ENCODE measurements at places on chromosomes 16 and 17. TPM values are rescaled to one million over a fixed set of nuclear protein-coding genes. Genes with fewer than 3 reads are reported as not detected.

GRCh38 chr16:75218256-75219076, at the start of gene CTRB1:
CTRB1 (plus strand) TSS chr16:75218988; CDS start chr16:75219008, 20 bp downstream.
- DNase-seq = no peak

DNA sequence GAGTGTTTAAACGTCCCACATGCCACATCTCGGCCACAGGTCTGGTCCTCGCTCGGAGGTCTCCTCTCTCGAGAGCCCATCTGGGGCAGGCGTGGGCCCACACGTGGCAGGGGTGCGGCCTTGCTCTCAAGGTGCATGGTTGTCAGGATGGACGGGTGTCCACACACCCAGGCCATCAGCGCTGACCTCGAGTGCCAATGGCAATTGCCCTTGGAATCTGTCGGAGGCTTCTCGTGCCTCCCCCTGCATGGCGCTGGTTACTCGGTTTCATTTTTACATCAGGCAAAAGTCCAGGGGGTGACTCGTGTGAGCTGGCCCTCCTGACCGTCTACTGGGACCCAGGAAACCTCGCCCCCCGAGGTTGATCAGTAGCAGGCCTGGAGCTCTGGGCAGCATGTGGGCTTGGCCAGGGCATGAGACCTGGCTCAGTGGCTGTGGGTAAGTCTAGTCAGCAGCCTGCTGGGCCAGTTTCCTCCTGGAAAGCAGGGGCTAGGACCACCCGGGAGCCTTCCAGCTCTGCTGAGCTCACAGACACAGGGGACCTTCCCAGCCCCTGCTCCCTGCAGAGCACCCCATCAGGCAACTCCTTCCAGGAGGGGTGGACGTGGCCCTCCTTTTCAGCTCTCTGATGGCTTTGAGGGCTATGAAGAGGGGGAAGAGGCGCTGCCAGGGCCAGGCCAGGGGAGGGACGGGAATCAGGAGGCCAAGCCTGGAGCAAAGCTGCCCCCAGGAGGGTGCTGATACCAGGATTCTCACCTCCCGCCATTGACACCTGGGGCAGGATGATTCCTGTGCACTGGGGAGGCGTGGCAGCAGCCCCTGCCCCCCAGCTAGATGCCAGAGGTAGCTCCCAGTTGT, 3.7 kb upstream of the ZNF469 start:
- no peak for DNase-seq

Gene APOH
- total RNA-seq = not detected

GRCh38 chr17:10657879-10658278, 770 bp upstream of the MYH3 start:
- no peak for DNase-seq

- peak; percentile 61 for DNase-seq
These were observed 363 bp upstream of the MIF4GD start for GRCh38 chr17:75271233-75271954.

- no peak for DNase-seq
These were observed 46.9 kb upstream of the CBFA2T3 start for GRCh38 chr16:89023621-89024511.

Gene CACNB1
- total RNA-seq = 2.3 TPM

GRCh38 chr17:73906896-73907870, 262.9 kb upstream of the SDK2 start:
- no peak for DNase-seq

DNA sequence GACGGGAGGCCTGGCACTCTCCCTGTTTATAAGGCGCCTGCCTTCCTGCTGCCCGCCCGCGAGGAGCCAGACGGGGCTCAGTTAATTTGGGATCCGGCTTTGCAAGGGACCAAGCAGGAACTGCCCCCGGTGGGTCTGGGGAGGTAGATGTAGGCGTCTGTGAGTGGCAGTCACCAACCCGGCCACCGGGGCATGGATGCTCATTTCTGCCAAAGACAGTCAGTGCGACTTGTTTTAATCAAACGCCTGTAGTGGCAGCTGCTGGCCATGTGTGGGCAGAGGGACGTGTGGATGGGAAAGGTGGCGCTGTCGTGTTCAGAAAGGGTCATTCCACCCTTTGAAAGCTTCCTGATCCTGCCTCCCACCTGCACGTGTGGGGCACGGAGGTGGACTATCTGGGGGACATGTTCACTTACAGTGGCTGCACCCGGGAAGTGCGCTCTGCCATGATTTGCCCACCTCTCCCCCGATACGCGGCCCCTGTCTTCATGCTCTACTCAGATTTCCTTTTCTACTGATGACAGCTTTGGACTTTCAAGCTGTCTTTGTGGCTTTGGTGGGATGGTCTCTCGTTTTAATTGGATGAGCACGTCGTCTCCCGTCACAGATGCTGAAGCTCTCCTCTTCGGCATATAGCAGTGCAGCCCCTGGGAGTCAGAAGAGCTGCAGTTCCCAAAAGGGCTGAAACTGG, 60.3 kb upstream of the CIBAR2 start:
- DNase-seq = peak; percentile 41

Gene GPR139
- not detected for total RNA-seq

- DNase-seq = peak; percentile 43
These were observed 15.3 kb downstream of the TMEM98 start for GRCh38 chr17:32943206-32943605.

DNA sequence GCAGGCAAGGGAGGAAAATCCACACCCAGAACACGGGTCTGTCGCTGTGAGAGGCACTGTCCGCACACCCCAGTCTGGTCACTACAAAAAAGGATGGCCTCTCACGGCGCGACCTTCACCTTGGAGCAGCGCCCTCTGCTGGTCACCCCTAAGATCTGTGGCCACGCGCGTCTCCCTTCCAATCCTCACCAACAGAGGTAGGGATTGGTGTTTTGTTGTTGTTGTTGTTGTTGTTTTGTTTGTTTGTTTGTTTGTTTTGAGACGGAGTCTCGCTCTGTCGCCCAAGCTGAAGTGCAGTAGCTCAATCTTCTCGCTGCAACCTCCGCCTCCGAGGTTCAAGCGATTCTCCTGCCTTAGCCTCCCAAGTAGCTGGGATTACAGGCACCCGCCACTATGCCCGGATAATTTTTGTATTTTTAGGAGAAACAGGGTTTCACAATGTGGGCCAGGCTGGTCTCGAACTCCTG, 15.0 kb upstream of the C17orf58 start:
- no peak for DNase-seq

DNA sequence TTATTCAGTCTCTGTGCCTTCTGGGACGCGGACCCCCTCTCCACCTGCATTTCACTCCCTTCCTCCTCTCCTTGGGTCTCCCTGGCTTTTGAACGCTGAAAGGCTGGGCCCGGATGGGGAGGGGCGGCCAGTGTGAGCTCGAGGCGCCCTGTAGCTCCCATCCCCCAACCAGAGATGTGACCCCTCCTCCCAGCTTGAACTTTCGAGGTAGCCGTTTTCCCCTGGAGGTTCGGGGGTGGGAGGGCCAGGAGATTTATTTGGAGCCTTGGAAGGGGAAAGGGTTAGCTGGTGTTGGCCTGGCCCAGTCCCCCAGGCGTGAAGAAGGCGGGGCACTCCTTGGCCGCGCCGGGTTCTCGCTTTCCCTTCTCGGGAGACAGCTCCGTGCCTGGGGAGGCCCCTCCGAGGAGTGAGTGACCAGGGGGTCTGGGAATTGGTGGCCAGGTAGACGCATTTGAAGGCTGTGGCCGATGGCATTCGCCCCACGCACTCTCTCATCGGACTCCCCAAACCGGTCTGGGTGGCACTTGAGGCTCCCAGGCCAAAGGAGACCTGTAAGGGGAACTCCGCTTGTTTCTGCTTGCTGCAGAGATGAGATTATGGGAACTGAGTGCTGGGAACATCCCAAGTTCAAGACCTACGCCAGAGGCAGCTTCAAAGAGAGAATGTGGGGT, 942 bp downstream of the LDAF1 start:
- DNase-seq = no peak

Gene PRR35
- not detected for total RNA-seq

DNA sequence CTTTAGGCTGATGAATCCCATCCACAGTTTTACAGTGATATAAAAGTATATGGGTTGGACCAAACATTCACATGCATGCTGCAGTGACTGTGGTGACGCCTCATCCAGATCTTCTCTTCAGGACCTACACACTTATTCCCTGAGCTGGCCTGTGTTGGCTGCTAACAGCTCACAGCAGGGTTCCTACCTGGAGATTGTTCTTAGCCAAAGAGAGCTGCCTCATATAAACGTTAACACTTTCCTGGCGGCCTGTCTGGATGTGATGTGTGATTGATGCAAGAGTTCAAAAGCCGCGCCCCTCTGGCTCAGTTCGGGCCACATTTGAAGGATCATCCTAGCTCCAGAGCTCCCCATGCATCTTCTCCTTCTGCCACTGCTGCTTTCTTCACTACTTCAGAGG, 93.0 kb upstream of the NETO2 start:
- no peak for DNase-seq

Gene HSF4
- total RNA-seq = 31.3 TPM

DNA sequence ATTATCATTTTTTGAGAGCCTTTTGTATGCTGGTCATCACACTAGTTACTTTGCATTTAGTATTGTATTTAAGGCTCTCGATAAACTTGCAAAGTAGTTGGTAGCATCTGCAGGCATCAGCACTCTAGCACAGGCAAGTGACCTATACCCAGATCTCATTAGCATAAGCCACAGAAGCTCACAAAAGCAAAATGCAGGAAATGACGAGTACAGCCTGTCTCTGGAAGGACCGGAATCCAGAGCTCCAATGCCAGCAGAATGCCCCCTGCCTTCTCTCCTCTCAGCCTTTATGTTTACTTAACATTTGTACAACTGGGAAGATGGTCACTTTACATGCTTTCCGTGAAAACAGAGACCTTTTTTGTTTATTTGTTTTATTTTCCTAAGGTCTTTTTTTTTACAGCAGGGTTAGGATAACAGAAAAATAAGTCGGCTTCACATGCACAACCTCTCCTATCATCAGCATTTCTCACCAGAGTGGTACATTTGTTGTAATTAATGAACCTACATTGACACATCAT, 45.4 kb upstream of the MYOCD start:
- DNase-seq = peak; percentile 66

DNA sequence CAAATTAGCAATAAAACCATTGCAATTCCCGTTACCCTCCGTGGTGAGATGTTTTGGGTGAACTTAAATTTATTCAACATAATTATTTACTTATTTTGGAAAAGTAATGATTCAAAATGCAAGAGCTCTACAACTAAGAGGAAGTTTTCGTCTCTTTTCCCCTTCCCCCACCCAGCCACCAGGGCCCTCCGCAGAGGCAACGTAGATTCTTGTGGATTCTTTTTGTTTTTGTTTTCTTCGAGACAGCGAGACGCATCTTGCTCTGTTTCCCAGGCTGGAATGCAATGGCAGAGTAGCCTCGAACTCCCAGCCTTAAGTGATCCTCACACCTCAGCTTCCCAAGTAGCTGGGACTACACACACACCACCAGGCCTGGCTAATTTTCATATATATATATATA, 19.2 kb downstream of the CCDC40 start:
- DNase-seq = no peak

DNA sequence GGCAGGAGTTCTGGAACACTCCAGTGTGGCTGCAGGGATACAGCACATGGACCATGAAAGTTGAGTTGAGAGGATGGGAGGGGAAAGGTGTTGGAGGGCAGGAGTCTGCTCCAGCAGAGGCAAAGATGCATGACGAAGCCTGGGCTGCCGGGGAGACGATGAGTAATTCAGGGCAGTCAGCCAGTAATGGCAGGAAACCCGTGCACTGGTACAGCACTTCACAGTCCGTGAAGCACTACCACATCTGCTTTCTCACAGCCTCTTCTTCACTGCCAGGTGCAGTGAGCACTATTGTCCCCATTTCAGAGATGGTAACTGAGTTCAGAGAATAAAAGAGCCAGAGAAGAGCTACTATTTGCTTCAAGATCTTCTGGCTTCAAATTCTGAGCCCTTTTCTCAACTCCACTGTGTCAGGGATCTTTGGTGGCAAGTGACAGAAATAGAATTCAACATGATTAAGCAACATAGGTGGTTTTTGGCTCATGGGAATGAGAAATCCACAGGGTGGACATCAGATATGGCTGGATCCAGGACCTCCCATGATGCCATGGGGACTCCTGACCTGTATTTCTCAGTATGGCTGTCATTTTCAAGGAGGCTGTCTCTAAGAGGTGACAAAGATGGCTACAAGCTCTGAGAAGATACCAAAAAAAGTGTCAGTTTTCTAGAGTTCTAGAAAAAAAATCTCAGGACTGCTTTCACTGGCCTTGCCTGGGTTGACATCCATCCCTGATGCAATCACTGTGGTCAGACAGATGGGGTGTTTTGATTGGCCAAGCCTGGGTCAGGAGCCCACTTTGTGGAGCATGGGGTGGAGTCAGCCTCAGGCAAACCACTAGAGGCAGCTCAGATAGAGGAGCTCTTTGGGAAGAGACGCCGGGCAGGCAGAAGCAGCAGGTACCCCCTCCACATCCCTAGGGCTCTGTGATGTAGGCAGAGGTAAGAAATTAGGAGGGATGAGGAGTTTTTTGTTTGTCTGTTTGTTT, 24.7 kb downstream of the IL21R start:
- peak; percentile 88 for DNase-seq

DNA sequence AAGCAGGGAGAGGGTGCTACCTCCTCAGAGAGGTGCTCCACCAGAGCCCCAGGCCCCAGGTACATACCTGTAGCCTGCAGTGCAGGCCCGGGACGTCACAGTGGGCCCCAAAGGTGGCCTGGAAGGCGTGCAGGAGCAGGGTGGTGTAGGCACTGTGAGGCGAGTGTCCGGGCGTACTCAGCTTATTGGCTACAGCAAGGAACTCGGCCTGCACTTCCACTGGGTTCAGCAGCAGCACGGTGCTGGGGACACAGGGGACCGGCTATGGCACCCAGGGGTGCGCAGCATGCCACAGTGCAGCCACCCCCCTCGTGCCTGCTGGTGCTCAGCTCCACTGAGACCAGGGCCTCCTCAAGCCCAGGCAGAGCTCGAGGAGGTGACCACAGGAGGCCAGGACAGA, 23.2 kb upstream of the PIK3R6 start:
- DNase-seq = no peak

- DNase-seq = no peak
These were observed 42.8 kb downstream of the MARCHF10 start for GRCh38 chr17:62765351-62765750.

DNA sequence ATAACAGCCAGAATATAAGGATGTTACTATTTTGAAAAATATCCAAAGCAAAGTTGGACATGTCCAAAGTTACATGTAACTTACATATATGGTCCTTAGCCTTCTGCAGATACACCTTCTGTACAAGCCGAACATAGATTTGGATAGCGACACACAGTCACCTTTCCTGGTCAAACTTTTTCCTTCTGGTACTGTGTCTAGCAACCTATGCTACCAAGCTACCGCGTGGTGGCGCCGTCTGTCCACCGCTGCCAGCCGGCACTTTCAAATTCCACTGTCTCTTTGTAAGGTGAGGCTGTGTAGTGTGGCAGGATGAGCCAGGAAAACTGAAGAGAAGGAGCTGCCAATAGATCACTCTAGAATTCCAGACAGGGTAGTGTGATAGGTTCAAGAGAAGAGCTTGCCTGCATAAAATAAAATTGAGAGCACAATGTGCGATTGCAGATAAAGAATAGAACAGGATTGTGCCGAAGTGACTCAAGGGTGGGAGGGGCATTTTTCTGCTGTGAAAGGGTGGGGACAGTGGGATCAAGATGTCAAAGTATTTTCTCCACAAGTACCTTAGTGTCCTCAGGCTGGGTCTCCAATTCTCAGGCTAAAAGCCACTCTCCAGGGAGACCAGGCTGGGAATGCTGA, 366.9 kb downstream of the SLC39A11 start:
- peak; percentile 57 for DNase-seq
